ENCODE measurements at places on chromosomes 4 and X.

GRCh38 chr4:153345012-153345981 lies 809 bp downstream of the MND1 start:
- peak; percentile 48 for DNase-seq

- DNase-seq: no peak
Measured at GRCh38 chr4:1488357-1488756, 82.1 kb upstream of the NKX1-1 start.

DNA sequence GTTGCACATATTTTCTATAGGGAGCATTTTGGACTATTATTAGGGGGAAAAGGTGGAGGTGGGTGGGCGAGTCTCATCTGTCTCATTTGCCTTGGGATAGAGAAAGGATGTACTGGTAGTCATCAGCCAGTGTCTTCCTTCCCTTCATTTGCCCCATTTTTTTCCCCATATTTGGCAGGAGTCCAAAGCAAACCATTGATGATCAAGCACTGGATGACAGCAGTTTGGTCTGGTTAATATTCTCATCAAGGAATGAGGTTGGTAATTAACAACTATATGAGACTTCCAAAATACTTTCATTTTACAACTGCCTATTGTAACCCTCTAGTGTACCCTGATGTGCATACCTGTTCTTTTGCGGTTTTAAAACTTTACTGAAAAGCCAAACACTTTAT lies 22.6 kb upstream of the IGFBP7 start:
- no peak for DNase-seq

- DNase-seq: peak; percentile 7
Measured at GRCh38 chrX:153669174-153669890, 4.3 kb downstream of the PNCK start.

DNA sequence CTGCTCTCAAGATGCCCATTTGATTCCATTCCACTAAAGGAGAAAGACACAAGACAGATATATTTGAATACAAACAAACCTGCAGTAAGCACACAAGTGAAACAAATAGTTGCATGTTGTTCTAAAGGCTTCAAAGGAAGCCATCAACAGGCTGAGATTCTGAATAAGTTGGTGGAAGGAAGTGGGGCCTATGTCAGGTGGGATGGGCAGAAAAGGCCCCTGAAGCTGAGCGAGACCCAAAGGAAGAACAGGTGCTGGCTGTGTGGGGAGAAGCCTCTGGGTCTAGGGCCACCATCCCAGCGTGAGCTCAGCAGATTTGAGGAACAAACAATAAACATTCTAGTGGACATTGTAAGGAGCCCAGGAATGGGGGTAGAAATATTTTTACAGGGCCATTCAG lies 82.4 kb upstream of the PLAC8 start:
- DNase-seq: no peak

- no peak for DNase-seq
Measured at GRCh38 chr4:13093170-13093569, 391.0 kb downstream of the RAB28 start.

DNA sequence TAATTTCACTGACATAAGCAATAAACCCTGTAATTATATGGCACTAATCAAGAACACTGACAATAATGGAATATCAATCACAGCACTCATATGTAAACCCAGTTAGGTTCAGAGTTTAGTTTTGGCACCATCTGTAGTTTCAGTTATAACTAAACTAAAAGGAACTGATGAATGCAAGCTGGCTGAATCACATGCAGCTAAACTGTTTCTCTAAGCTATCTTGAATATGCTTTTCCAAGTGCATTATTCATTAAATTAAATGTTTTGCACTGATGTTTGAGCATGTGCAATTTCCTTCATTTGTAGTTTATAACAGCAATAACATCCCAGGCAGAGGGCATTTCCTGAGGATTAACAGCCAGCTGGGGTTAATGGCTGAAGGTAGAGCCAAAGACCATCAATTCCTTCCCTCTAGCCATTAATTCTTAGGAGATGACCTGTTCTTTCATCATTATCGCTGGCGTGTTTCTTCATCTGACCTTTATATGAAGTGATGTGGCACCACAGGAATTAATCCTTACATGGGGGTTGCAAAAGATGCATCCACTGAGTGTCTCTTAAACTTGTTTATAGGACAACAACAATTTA lies 562.8 kb upstream of the IGFBP7 start:
- peak; percentile 74 for DNase-seq

- DNase-seq: no peak
Measured at GRCh38 chr4:62324215-62324614, 1124.1 kb downstream of the ADGRL3 start.

GRCh38 chrX:120768254-120768653 lies 107.4 kb downstream of the CT47B1 start:
- DNase-seq: no peak

DNA sequence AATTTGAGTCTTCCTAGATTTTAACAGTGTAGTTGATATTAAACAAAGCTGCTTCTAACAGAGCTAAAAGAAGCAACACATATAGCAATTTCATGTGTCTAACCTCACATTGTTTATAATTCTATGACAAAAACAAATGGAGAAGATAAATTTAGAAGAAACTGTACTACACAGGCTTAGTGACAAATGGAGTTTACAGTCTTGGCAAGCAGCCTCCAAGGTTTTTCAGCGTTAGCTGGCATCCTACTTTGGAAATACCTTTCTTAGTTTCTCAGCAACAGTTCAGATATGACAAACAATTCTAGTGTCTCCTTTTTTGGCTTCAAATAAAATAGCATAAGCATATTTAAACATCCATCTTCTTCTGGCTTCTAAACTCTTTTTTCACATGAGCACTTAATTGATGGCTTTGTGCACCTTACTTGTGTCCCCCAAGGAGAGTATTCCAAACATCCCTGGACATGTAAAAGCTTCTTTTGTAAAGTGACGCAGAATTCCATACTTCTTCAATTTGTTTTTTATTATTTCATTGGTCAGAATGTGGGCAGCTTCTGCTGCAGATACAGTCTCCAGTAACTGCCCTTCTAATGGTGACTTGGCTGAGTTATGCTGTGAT lies 249.8 kb downstream of the ANTXR2 start:
- no peak for DNase-seq

- no peak for DNase-seq
Measured at GRCh38 chr4:82551734-82552133, 10.1 kb downstream of the TMEM150C start.

DNA sequence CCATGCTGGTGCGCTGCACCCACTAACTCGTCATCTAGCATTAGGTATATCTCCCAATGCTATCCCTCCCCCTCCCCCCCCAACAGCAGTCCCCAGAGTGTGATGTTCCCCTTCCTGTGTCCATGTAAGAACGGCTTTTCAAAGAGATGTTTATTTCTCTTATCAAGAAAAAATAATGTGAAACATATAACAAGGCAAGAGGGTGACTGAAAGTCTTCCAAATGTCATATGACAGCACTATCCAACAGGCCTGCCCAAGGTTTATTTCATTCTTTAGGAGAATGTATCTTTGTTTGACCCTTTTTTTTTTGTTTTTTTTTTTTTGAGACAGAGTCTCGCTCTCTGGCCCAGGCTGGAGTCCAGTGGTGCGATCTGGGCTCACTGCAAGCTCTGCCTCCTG lies 29.9 kb upstream of the REPS2 start:
- no peak for DNase-seq

GRCh38 chr4:130210864-130211263 lies 1114.9 kb downstream of the C4orf33 start:
- DNase-seq: peak; percentile 7

- DNase-seq: no peak
Measured at GRCh38 chr4:23999714-24000469, 110.0 kb upstream of the PPARGC1A start.

- DNase-seq: peak; percentile 16
Measured at GRCh38 chrX:135931644-135932487, 38.4 kb downstream of the SAGE1 start.

DNA sequence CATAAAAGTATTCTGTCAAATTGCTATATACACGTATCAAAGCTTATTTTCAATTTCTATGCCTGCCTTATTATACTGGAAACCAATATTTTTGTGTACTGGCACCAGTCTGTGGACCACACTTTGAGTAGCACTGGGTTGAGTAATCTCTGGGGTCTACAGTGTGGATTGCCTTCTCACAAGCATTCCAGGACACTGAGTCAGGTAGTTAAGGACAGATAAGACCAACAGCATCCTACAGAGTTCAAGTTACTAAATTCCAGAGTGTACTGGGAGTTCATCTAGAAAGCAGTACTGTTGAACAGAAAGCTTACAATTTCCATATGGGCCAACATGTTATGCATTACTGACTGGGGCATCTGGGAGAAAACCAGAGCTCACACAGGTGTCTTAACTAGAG lies 61.8 kb downstream of the VMA21 start:
- no peak for DNase-seq

DNA sequence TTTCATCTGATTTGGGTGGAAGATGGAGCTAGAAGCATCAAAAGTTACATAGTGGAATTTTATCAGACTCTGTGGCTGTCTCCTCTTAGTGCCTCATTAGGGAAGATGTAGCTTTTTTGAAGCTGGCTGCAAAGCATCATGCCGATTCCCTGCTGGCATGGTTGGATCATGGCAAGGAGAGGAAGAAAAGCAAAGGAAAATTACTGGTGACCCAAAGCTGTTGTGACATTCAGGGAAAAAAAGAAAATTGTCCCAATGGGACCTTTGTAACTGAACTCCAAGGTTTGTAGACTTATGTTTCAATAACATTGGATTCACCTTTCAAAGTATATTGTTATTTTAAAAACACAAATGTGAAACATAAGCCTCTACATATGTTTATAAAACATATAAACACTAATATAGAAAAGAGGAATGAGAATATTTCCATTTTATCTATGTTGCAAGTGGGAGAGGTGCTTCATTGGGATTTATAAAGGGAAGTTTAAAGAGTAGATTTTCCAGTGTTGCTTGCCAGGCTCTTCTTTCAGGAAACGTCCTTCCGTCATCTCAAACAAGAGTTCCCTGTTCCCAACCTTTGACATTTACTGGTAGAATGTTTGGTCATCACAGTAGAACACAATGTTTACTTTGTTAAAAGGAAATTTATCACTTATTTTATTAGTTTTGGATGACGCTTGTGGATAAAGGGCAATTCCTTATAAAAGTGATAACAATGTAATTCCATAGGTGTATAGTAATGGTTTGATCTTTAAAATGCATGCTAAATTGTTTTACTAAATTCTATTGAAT lies 190.1 kb upstream of the GPRIN3 start:
- DNase-seq: no peak

DNA sequence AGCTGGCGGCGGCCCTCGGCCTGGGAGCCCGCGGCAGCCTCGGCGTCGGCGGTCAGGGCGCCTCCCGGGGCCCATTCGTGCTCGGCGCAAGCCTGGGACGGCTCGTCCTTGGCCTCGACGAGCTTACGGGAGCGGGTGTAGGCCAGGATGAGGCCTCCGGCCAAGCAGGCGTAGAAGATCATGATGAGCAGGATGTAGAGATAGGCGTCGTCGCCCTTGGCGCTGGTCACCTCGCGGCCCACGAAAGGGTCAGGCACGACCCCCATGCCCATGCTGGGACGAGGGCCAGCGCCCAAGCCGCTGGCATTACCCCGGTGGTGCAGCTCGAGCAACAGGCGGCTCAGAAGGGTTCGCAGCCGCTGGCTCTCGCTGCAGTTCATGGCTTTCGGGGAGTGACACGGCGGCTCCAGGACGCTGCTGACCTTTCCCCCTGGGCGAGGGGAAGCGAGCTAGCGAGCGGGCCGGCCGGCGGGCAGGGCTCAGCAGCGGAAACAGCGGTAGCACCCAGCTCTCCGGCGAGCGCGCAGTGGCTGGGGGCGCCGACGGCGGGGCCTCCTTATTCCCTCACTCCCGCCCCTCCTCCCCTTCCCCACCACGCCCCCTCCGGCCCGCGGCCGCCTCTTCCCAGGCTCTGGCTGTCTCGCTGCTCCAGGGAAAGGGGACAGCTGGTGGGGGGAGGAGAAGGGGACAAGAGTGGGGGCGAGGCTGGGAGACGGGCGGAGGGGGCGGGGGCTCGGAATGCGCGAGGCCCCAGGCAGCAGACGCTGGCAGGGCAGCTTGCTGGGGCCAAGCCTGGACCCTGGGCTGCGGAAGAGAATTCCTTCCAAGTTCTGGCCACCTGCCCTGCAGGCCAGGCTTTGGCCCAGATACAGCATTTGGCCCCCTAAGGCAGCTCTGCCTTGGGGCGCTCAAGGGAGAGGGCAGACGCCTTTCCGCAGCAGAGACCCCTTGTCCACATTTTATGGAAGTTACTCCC lies at the start of gene KCNE5:
Gene KCNE5, minus strand, starts transcription at position 532 of the 976 bp plus-strand sequence. Its CDS starts 152 bp downstream, at position 380.
- DNase-seq: no peak

DNA sequence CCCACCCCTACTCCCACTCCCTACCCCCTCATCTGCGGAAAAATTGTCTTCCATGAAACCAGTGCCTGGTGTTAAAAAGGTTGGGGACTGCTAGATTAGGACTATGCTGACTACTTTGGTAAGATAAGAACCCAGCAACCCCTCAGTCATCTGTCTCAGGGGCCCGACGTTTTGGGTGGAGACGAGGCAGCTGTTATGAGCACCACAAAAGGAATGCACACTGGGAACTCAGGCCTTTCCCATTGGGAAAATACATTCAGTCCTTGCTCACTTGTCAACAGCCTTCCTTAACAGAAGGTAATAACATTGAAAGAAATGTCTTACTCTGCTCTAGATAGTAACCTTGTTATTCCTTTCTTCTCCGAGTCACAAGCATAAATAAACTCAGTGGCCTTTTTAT lies 310.8 kb downstream of the AFF2 start:
- DNase-seq: no peak

- no peak for DNase-seq
Measured at GRCh38 chr4:8465615-8466611, 25.3 kb downstream of the TRMT44 start.

- DNase-seq: no peak
Measured at GRCh38 chr4:15657366-15657765, 2.2 kb upstream of the FBXL5 start.

DNA sequence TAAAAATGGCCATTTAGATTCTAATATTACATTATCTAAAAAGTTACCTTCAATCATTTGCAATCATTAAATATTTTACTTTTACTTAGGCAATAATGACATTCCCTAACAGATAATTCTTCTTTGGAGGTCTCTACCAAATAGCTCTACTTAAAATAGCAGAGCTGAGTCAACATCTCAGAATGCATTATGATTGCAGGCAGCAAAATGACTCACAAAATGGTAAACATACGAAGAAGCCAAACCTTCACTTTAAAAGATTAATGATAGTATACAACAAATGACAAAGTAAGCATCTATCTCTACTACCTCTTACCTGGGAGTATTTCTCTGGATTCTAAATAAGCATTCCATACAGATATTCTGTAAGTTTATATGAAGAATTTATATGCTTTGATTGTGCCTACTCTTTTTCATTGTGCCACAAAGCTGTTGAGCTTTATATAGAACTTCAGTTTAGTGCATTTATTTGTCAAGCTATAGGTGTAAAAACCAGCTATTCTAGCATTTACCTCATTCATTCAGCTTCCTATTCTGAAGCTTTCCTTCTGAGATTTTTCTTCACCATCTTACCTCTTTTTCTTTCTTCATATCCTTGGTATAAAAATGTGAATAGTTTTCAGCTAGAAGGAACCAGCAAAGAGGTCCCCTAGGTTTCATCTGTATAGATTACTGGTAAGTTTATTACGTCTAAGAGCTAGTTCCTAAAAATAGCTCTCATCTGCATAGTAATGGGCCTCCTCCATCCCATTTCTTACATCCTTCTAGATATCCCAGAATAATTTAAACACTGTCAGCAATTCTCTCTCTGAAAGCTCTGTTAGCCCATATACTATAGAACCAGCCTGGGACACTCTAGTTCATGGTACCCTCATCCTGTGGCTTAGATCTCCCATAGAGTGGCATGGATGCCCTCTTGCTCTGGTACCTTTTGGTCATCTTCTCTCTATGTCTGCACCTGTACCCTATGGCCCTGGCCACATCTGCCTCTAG lies 17.2 kb upstream of the SPCS3 start:
- DNase-seq: no peak
